RWPE2 (cell line): ENCODE measurements at places on chromosomes 12 and 14.

GRCh38 chr12:96053476-96054243 lies 18.3 kb upstream of the LTA4H start:
- H3K27me3 ChIP-seq: no peaks in the 10 kb centered on the region
- DNase-seq: no peak
- no peaks in the 10 kb centered on the region for H3K36me3 ChIP-seq
- H3K4me1 ChIP-seq: peaks cover 6% of the 10 kb centered on the region
- H3K27ac ChIP-seq: no peak overlapping the region
- no peak overlapping the region for H3K4me3 ChIP-seq

DNA sequence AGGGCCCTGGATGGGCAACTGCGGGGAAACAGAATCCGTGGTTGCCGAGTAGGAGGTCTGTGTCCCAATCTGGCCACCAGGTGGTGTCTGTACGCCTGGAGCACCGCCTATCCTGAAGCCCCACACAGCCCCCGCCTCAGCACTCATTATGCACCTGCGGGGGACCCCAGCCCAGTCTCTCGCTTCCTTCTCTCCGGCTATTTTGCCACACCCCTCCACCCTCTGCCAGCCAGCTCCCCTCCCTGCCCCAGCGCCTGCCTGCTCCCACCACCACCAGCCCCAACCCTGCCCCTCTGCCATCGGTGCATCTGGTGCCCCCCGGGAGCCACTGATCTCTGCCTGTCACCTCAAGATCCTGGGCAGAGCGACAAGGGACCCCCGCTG lies 2.2 kb upstream of the NXPH4 start:
- H3K4me3 ChIP-seq: no peak overlapping the region
- no peaks in the 10 kb centered on the region for H3K4me1 ChIP-seq
- peaks cover 47% of the 10 kb centered on the region for H3K27me3 ChIP-seq
- H3K27ac ChIP-seq: no peak overlapping the region
- no peak for DNase-seq

GRCh38 chr14:101033006-101033405 lies 129.5 kb upstream of the RTL1 start:
- H3K36me3 ChIP-seq: no peaks in the 10 kb centered on the region
- no peaks in the 10 kb centered on the region for H3K4me1 ChIP-seq

GRCh38 chr14:51395361-51395849 lies 155.4 kb downstream of the TMX1 start:
- H3K27me3 ChIP-seq: no peaks in the 10 kb centered on the region
- H3K36me3 ChIP-seq: no peaks in the 10 kb centered on the region
- H3K27ac ChIP-seq: peak overlapping the region; percentile 100
- DNase-seq: peak; percentile 99

DNA sequence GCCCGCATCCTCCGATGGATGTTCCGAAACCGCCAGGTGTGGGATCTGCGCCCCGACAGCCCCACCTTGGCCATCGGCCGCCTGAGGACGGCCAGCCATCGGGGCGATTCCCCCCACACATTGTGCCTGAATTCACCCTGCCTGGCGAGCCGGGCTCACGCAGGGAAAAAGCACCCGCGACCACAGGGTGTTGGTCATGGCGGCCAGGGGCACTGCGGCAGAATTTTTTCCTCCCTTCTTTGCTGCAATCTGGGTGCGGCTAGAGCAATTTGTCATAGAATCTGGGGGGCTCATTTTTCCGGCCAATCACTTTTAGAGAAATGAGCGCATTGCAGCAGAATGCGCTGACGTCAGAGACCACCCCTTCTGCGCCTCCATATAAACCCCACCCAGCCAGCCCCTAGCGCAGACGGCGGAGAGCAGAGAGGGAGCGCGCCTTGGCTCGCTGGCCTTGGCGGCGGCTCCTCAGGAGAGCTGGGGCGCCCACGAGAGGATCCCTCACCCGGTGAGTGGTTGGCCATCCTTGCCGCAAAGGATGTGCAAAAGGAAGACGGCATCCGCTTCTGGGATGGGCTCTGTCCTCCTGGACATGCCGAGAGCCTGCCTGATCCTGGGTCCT lies at the start of gene MEG3:
MEG3 (plus strand) TSS at position 406 of the 619 bp plus-strand sequence.
- no peak for DNase-seq
- H3K4me1 ChIP-seq: peaks cover 4% of the 10 kb centered on the region
- peak within 1 kb of the TSS; percentile 45 for H3K4me3 ChIP-seq
- H3K36me3 ChIP-seq: peaks cover 20% of the 10 kb centered on the region
- H3K27me3 ChIP-seq: no peaks in the 10 kb centered on the region
